ENCODE measurements at places on chromosomes 5 and 9.

DNA sequence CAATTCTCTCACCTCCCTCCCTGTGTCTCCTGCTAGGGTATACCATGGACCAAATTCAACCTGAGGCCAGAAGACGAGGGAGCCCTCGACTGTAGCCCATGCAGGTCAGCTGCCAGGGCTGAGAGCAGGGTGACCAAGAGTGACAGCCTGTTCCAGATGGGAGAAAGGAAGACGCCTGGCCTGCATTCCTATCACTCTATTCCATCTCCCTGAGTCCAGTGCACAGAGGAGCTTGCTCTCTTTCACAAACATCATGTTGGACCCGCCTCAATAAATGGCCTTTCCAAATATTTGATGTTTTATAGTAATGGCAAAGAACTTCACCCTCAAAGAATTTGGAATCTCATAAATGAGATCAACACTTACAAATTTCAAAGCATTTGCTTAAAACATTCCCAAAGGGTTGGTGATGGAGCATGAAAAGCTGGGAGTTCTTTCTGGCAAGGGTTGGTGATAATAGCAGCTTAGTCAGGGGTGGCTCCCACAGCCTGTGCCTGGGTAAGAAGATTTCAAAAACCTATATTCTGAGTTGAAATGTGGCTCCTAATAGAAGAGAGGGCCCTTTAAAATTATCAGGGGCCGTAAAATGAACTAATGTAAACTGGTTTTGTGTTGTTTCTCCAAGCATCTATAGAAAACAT is 393.1 kb downstream of the EFNA5 start:
- no peak for DNase-seq

DNA sequence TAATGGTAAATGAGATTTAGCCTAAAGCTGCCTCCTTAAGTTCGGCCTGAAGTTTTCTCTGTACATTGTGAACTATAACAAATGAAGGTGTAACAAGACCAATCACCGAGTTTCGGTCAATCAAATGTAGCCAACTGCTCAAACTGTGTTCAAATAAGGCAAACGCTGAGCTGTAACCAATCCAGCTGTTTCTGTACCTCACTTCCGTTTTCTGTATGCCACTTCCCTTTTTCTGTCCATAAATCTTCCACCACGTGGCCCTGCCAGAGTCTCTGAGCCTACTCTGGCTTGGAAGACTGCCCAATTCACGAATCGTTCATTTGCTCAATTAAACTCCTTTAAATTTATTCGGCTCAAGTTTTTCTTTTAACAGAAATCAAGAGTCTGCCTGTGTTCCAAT is 193.5 kb upstream of the KLF9 start:
- no peak for DNase-seq

GRCh38 chr5:58999804-59000203 is 416.9 kb downstream of the RAB3C start:
- no peak for DNase-seq

GRCh38 chr5:77993855-77994318 is 217.7 kb upstream of the TBCA start:
- DNase-seq: no peak

- no peak for DNase-seq
Measured at GRCh38 chr5:176918613-176919012, 19.5 kb upstream of the HK3 start.

DNA sequence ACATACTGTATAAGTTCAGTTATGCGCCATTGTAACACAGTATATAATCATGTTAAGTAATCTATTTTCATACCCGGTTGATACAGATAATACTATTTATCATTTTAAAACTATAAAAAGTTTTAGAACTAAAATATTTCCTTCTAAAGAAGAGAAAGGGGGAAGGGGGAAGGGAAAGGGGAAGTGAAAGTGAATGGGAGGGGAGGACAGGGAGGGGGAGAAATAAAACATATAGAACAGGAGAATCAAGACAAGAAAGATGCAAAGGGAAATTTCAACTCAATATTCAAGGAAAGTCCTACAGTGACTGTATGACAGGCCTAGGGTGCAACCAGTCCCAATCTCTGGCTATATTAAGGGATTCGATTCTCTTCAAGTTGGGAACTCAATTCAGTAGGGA is 1278.8 kb downstream of the MAT2B start:
- no peak for DNase-seq

DNA sequence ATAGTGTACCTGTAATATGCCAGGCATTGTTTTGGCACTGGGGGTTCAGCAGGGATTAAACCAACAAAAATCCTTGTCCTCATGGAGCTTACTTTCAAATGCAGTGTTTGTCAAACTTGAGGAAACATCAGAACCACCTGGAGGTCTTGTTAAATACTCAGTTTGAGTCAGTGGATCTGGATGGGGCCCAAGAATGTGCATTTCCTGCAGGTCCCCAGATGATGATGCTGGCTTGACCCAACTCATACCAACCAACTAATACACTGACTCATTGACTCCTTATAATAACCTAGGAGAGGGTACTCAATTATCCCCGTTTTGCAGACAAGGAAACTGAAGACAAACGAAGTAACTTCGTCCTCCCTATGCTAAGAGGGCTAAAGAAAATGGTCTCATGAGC is 11.3 kb downstream of the WWC1 start:
- no peak for DNase-seq

GRCh38 chr5:74432216-74432615 is 208.3 kb downstream of the ENC1 start:
- no peak for DNase-seq

DNA sequence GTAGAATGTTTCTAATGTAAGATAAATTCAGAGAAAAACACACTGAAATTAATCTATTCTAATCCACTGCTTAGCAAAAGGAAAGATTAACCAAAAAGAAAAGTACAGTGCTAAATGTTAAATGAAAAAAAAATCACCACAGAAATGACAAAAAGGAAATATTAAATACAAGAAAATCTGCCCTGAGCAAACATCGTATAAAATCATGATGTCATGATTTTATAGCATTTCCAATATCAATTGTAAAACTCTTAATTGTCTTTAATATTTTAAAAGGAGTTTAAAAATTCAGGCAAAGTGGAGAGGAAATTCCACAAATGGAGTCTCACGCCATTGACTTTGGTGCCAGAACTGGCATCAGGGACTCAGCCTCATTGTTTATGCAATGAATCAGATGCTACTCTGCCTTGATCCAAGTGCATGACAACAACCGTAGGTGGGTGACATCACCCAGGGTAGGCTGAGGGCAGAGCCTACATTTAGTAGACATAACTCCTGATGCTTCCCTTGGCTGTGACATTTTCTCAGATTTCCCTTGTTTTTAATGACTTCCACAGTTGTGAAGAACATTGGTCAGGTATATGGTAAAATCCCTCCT is 696.8 kb downstream of the SEMA5A start:
- DNase-seq: no peak

GRCh38 chr5:82405618-82406204 is 127.6 kb upstream of the RPS23 start:
- DNase-seq: no peak

GRCh38 chr5:17067657-17068392 is 131.7 kb upstream of the MYO10 start:
- DNase-seq: no peak

DNA sequence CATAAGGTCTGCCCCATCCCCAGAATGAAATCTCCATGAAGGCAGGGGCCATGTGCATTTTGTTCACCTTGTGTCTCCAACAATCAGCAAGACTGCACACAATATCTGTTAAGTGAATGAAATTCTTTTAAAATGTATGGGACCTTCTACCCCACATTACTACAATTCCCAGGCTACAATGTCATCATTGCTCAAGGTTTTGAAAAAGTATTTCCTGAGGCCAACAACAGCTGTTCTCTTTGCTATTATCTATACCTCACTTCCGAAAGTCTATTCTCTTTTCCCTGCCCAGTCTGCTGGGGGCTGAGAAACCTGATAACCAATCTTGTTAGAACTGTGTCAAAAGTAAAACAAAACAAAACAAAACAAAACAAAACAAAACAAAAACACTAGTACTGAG is 29.2 kb downstream of the HOMER1 start:
- no peak for DNase-seq

DNA sequence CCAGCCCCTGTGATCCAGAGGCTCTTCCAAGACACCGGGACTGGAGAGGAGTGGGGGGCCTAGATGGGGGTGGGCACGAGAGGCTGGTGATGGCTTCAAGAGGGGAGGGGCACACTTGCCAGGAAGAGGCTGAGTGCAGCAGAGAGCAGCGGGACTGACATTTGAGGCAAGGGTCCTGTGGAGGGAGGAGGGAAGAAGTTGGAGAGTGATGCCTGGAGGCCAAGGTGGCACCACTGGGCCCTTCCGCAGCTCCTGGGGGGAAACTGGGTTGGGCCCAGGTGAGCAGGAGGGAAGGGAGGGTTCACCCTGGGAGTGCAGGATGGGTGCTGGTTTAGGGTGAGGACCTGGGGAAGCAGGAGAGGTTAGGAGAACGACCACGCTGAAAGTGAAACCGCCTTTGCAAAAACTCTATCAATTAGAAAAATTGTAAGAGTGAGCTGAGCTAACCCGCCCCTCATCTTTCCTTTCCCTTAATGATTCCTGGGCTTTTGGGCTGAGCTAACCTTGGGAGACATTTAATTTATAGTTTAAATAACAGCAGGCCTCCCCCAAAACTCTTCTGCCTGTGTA is 26.2 kb downstream of the ABO start:
- DNase-seq: no peak

DNA sequence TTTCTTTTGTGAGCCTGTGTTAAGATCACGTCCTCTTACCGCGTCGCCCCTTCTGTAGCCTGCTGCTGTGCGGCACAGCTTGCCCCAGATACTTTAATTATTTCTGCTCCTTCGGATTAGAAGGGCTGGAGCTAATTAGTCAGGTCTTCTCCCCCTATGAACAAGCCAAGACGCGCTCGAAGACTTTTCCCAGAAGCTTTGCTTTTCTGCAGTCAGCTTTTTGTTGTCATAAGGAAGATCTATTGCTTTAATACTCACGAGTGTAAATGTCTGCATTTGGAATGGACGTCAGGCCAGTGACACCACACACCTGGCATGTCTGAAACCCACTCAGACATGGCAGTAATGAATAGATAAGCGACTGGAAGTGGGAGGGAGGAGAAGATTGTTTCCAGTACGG is 37.0 kb downstream of the PRUNE2 start:
- no peak for DNase-seq

DNA sequence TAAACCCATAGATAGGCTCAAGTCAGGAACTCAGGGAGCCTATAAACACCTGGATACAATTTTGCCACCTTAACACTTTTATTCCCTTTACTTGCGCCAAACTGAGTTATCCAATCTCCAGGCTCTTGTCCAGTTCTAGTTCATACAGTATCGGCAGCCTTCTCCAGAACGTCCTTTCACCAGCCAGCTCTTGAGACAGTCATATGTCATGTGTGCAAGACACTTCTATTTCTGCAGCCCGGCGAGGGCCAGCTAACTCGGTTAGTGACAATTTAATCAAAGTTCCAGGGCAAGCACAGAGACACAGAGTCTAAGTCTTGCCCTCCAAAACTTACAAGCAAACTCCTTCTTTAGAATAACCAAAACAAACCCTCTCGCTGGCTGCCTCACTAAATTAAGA is 12.9 kb downstream of the ABCA1 start:
- DNase-seq: no peak

GRCh38 chr5:31800351-31800750 is 161.4 kb downstream of the PDZD2 start:
- DNase-seq: no peak

GRCh38 chr9:131671133-131671520 is 68.7 kb downstream of the RAPGEF1 start:
- DNase-seq: no peak

- no peak for DNase-seq
Measured at GRCh38 chr9:83754383-83754977, 46.7 kb upstream of the UBQLN1 start.

DNA sequence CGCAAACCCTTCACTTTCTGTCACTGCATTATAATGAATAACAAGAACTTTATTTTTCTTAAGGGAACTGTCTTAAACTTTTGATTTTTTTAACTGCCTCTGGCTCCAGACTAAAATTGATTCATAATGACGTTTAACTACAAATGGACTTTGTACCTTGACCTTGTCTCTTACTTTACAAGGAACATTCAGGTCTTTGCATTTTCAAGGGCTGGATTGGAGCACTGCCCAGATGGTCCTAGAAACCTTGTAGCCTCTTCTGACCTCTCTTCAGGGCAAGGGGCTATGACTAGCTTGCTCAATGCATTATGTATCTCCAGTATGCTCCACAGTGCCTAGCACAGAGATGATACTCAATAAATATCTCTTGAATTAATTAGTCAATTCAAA is 612.6 kb upstream of the CLINT1 start:
- DNase-seq: no peak

GRCh38 chr9:127769929-127770582 is 8.4 kb downstream of the SH2D3C start:
- no peak for DNase-seq

Measured in stimulated activated CD8-positive, alpha-beta memory T cell treated with anti-CD3 and anti-CD28 coated beads, Interleukin-7, amount 100 ng/mL, for 1 hour (primary cell).